IMR-90 (cell line): ENCODE measurements at places on chromosomes 16 and 17. TPM values are rescaled to one million over a fixed set of nuclear protein-coding genes. Genes with fewer than 3 reads are reported as not detected.

- DNase-seq, result no peak
These were observed 12.4 kb downstream of the TRAF4 start for GRCh38 chr17:28756049-28756804.

The RABEP2 gene
- total RNA-seq, result 12.2 and 14.4 TPM in 2 replicates

DNA sequence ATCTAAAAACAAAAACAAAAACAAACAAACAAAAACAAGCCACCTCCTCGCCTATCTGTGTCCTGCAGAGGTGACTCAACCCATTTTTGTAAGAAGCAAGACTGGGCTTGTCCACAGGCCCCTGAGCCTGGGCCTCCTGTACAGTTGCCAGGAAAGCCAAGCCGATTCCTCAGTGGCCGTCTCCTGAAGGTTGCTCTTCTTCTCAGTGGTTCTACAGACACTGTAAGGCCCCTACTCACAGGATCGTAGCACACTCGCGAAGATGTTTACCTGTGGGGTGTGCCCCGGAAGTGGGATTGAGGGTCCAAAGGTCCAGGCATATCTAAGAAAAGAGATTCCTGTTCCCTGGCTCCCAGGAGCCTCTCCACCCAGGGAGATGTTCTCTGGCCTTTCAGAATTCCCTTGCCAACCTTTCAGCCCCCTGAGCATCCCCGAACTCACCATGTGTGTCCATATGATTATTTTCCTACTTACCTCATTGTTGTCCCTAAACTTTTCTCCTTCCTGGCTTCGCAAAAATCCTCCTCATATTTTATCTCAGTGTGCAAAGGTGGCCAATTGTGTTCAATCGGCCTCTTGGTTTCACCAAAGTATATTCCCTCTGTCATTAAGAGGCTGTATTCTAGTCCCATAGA is 7.5 kb upstream of the CES3 start:
- no peak for DNase-seq

DNA sequence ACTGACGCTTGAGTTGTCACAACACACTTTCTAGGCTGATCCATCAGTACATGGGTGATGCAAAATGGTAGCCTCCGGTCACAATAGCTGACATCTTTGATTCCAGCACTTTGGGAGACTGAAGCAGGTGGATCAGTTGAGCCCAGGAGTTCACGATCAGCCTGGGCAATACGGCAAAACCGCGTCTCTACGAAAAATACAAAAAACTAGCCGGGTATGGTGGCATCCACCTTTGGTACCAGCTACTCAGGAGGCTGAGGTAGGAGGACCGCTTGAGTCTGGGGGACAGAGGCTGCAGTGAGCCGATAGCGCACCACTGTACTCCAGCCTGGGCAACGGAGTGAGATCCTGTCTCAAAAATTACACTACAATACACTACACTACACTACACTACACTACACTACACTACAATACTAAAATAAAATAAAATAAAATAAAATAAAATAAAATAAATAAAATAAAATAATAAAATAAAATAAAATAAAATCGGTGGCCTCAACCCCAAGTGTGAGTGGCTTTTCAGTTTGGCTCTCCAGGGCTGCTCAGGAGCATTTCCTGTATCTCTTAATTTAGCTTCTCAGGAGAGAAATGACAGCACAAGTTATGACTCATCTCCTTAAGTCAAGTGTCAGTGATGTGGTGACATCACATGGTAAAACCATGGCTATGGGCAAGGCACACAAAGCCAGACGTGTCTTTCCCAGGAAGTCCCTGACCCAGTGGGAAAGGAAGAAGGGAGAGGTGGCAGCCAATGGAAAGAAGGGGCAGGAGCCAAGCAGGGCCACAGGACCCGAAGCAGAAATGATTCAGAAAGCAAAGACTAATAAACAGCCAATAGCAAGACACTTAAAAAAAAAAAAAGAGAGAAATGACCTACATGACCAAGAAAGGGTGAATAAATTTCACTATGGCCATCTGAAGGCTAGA is 75.3 kb upstream of the TBC1D3K start:
- DNase-seq, result peak; percentile 96
